GM12892 (cell line): ENCODE measurements at places on chromosomes 16 and 17.

DNA sequence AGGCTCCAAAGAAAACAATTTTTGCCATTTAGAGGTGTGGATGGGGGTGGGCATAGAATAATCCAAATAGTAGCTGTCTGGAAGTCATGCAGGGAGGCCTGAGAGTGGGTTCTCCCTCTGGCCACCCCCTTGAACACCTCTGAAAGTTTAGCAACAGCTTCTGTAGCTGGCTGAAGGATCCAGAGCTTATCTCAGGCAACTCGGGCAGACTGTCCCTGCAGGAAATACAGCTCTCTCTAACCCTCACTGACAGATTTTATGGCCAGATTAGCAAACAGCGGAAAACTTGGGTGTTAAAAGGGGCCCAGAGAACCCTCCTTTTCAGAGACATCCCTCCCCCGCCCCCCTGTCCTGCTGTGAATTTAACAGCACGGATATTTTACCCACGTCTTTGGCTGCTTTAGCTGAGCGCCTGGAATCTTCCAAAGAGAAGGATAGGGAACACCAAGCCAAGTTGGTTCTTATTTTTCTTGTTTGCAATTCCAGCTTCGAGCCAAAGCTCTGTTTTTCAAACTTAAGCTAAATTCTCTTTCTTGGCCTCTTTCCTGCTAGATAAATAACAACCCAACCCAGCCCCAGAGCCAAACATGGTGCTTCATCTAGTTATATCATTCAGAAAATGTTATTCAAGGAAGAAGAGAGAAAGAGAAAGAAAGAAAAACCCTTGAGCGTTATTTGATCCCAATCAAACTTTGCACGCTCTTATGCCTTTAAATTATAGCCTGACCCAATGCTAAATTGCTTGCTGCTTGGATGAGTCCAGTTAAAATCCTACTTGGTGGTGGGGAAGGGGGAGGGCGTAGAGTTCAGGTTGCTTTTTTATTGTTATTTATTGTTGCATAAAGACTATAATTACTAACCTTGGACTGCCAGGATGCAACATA is 2.3 kb upstream of the HOXB2 start:
- no peak for DNase-seq

DNA sequence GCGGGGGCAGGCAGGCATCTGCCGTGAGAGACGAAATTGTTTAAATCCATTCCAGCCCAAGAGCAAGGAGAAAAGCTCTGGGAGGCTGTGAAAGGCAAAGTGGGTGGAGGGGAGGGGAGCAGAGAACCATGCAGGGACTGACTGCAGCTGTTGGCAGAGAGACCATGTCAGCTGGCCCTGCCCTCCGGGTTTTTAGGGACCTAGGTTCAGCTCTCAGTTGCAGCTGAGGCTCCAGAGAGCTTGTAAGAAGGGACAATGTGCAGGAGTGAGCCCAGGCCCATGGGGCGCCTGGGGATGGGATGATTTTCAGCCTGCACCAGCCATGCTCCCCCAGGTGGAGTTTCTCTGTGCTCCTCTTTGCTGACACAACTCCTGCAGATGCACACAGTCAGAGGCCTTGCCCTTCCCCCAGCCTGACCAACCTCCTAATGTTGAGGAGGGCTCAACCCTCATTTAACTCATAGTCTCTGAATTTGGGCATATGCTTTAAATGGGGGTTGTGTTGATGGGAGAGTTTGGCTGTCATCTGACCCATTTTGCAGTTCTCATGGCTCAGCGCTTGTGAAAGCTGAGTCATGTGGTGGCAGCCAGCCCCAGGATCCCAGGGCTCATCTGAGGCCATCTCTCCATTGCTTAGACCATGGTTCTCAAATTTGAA is 70.9 kb downstream of the PLXDC1 start:
- DNase-seq: no peak

DNA sequence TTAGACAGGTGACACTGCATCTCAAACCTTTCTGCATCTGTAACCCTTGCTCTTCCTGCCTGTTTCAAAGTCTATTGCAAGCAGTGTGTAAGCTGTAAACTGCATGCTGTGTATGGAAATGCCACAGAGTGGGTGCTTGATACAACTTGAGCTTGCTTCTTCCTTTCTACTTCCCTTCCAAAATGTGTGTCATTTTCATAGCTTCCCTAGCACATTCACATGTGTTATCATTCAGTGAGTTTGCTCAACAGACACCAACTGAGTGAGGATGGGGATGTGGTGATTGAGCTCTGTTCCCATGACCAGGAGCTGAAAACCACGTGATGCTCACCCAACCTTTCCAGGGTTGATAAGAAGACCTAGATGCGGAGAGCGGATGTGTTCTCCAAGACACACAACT is 111.1 kb downstream of the VAT1L start:
- no peak for DNase-seq

GRCh38 chr16:8621222-8621571 is 301 bp upstream of the METTL22 start:
- DNase-seq: no peak

GRCh38 chr17:58046239-58047094 is 36.8 kb upstream of the DYNLL2 start:
- no peak for DNase-seq

DNA sequence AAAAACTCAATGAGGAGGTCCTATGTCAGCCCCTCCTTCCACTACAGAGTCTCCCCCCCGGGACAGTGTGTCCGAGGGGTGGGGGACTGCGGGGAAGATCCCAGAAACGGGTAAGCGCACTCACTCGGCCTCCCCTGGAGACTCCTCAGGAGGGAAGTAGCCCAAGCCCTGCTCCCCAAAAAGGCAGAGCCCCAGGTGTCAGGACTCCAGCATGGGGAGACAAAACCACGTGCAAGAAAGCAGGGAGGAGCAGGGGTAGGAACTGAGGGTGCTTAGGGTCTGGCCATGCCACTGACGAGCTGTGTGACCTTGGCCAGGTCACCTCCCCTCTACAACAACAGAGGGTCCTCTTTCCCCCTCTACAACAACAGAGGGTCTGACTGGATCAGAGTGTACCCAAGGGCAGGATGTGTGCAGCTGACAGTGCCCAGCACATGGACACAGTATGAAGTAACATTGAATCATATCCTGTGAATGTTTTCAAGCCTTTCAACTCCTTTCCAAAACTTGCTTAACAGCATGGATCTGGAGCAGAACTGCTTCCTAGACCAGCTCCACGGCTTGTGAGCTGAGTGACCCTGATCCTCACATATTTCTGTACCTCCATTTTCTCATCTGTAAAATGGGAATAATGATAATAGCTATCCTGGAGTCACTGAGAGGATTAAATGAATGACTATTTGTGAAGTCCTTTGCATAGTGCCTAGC is 2.1 kb upstream of the NAGS start:
- no peak for DNase-seq

GRCh38 chr17:76102944-76103273 is 678 bp downstream of the EXOC7 start:
- no peak for DNase-seq

DNA sequence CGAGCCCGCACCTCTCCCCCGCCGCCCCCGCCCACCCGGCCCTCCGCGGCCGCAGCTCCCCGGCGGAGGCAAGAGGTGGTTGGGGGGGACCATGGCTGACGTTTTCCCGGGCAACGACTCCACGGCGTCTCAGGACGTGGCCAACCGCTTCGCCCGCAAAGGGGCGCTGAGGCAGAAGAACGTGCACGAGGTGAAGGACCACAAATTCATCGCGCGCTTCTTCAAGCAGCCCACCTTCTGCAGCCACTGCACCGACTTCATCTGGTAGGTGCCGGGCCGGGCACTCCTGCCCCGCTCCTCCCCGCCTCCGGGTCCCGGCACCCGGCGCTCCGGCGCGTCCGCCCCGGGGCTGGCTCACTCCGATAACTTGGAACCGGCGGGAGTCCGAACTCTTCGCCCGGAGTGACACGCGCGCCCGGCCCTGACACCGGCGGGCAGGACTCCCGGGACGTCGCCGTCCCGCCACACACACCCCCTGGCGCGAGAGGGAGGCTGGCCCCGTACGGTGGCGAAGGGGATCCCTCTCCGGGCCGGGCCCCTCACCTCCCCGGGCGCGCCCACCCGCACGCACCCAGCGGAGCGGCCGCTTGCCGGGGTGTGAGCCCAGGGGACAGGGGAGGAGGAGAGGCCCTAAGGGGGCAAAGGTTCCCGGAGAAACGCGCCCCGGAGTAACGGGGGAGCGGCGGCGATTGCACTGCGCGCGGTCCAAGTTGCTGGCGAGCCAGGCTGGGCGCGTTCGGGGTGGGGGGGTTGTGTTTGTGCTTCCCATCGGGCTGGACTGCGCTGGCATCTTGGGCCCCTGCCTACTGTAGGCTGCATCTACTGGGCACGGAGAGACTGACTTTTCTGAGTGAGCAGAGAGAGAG is 581 bp downstream of the PRKCA start:
- DNase-seq: peak; percentile 5

- DNase-seq: no peak
Observed at GRCh38 chr17:82793974-82794630, 42.2 kb downstream of the TBCD start.

DNA sequence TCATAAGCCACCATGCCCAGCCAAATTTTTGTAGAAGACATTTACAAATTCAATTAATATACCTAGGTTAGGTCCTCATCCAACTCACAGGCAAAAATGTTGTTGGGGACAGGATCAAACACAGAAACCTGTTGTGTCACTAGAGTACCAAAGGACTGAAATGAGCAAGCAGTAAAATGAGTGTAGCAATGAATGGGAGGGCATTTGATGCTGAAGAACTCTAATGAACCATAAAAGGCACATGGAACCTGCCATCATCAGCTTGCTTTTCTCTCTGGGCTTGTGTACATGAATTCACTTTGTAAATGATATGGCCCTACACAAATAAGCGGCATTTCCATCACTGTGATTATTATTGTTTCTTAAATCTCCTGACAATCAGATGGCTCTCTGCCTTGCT is 17.8 kb downstream of the USP31 start:
- no peak for DNase-seq

- no peak for DNase-seq
Observed at GRCh38 chr16:54128629-54129234, 157.9 kb downstream of the IRX3 start.

GRCh38 chr17:49403514-49404289 is 11.0 kb downstream of the PHB1 start:
- no peak for DNase-seq

DNA sequence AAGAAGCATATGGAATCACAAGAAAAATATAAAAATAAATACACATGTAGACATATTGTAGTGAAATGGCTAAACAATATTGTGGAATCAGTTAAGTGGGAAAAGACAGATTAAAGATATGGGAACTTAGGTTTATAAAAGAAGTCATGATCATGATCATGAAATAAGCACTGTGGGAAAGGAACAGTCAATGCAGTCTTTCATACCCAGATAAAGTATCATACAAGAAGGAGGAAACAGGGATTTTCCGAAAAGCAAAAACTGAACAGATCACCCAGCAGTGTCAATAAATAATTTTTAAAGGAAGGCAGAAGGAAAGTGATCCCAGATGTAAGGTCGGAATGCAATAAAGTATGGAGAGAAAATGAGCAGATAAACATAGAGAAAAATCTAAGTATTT is 71.6 kb downstream of the NETO2 start:
- no peak for DNase-seq

- DNase-seq: no peak
Observed at GRCh38 chr16:49701789-49702494, 154.0 kb downstream of the ZNF423 start.

DNA sequence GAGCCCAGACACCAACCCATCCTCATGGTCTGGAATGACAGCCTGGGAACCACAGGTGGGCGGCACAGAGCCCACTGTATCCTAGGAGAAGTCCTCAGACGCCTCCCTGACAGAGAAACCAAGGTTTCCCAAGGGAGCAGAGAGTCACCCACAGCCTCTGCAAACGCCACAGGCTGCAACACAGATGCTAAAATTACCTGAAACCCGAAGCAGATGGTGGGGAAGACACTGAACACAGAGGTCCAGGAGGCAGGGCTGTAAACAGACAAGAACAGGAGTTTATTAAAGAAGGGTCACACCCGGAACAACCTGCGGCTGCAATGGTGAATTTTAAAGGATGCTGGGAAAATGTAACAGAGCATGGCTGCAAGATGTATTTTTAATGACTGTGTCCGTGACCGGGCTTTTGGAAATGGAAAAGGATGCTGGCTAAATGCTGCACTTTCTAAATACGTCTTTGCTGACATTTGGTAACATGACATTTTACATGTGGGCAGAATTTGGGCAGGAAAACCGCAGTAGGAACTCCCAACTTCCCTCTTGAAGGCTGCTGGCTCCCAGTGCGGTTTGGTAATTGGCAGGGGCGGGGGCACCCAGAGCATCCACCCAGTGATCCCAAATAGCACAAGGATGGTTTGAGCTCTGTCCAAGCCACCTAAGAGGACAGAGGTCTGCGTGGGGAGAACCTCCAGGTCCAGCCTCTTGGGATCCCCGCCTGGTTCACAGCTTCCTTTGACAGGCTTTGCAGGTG is 13.1 kb downstream of the SLC38A8 start:
- DNase-seq: no peak

DNA sequence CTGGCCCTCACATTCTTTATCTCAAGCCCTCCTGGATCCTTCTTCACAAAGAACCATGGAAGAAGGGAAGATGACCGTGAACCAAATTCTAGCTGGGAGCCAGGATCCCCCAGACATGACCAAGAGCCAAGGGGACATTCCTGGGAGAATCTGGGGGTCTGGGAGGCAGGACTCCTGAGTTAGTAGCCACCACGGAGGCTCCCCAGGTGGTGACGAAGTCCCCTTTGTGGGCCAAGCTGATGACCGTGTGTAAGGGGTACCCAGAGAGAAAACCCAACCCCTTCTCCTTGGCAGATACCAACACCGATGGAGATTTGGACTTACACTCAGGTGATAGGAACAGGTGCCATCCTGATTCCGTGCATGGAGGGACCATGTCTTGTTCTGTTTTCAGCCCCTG is 6.8 kb upstream of the GFAP start:
- DNase-seq: no peak

DNA sequence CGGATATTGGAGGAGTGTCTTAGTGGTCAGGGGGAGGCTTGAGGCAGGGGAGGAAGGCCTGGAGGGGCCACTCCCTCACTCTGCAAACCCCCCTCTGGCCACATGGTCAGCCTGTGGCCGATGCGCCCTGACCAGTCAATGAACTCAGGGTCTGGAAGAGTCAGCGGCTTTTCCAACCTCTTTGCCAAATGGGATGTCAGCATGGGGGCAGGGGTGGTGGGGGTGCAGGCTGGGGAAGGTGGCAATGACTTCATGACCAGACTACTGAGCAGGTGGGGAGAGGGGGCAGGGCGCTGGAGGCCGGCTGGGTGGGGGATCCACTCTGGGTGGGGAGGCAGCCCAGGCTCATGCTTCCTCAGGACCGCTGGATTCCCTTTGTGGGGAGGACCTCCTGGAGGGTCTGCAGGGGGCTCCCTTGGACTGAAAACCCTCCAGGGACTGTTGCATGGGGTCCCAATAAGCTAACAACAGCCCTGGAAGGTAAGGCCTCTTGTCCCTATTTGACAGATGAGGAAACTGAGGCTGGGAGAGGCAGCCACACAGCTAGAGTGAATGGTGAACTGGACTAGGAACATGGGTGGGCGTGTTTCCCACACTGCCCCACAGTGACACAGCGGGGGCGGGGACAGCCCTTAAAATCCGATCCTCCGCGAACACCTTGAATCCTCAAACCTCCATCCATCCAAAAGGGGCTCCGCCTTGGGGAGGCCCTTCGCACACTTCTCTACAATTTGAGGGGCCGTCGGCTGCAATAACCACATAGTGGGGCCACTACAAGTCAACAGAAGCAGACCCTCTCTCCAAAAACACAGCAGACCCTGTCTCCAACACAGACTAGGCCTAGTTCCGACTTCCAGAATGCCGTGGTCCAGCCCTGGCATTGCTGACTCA is 81.0 kb upstream of the TOB1 start:
- no peak for DNase-seq
